ENCODE measurements at places on chromosomes 3 and 15.

- no peak for DNase-seq
These were observed 56.6 kb downstream of the CBLB start for GRCh38 chr3:105812194-105812586.

DNA sequence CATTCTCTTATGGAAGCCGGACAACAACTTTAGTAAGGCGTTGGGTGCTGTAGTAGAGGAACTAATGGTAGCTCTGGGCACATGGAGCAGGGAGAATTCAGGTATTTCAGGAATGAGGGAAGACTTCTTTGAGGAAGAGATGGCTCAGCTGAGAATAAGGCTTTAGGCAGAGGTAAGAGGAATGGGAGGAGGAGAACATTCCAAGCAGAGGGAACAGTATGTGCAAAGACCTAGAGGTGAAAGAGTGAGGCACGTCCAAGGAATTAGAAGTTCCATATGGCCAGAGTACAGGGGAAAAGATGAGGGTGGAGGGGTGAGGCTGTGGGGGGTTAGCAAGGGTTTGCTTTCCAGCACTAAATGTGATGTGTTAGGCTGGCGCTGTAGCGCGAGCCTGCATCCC lies 1.6 kb upstream of the SV2B start:
- no peak for DNase-seq

DNA sequence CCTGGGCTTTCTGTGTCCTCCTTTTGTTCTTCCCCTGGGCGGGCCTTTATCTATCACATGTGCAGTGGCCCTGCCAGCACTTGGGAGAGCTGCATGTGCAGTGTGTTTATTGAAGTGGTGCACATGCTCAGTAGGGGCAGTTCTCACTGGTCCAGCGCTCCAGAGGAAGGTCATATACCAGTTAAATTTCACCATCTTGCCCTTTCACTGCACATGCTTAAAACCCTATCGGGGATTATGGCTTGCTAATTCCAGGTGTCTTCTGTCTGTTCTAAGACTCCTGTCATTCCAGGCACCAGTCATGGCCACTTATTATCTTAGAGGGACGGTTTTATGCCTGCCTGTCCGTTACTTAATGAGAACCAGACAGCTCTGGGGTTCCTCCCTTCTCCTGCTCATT lies 52.2 kb downstream of the ROPN1B start:
- DNase-seq, result no peak

GRCh38 chr15:70269991-70270751 lies 172.5 kb upstream of the TLE3 start:
- no peak for DNase-seq

DNA sequence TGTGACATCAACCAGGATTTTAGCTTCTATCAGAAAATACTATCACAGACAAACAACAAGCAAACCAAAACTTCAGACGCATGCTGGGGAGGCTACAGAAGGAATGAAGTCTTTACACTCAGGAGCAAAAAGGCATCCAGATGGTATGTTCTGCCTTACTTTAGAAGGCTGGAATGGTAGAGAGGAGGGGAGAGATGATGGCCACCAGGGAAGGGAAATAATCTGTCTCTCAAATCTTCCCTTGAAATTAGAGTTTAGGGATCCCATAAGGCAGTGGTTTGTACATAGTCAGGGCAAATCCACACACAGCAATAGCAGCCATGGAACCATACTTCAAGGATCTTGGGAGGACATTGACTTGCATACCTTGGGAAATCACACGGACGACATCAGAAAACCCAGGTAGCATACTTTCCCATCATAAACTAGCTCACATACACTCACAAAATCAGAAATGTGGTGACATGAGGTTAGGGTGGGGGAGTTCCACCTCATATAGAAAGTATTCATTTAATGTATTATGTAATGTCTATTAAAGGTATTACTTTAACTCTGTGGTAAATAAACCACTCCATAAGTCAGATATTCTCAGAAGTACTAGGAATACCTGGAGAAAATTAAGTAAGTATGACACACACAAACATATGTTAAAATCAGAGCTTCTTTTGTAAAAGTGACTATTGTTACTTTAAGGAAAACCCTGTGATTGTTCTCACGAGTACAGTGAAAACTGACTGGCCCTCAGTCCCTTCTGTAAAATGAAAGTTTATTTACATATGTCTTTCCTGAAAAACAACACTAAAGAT lies 9.4 kb downstream of the BTLA start:
- DNase-seq, result no peak

- DNase-seq, result no peak
These were observed 20.7 kb downstream of the CPNE4 start for GRCh38 chr3:132014105-132014504.

GRCh38 chr3:27584874-27585273 lies 100.7 kb upstream of the SLC4A7 start:
- DNase-seq, result no peak

- no peak for DNase-seq
These were observed 866.3 kb upstream of the GBE1 start for GRCh38 chr3:82627733-82628132.

DNA sequence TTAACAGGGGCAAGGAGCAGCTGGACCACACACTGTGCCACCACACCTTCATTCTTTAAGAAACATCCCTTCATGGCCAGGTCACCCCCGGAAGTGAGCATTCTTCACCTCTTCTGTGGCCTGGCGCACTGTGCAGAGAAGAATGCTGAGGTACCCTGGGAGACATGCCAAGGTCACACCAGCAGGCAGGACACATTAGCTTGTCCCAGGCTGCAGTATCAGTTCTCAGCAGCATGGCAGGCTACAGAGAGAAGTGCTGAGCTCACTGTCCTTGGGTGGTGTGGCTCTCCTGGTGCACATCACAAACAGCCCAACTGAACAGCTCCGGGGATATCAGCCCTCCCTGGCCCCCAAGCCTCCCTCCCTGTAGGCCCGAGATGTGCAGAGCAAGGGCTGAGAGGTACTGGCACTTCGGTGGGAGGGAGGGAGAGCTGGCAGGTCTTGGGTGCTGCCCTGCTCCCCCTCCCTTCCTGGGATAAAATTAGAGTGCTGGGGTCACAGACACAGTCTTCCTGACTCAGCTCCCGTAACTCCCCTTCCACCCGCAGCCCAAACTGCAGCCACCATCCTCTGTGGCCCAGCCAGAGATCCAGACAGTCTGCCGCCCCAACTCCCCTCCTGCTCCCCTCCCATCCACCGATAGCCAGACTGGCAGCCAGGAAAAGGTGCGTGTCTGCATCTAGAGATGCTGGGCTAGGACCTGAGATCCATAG lies 13.4 kb downstream of the SEMA7A start:
- DNase-seq, result no peak

DNA sequence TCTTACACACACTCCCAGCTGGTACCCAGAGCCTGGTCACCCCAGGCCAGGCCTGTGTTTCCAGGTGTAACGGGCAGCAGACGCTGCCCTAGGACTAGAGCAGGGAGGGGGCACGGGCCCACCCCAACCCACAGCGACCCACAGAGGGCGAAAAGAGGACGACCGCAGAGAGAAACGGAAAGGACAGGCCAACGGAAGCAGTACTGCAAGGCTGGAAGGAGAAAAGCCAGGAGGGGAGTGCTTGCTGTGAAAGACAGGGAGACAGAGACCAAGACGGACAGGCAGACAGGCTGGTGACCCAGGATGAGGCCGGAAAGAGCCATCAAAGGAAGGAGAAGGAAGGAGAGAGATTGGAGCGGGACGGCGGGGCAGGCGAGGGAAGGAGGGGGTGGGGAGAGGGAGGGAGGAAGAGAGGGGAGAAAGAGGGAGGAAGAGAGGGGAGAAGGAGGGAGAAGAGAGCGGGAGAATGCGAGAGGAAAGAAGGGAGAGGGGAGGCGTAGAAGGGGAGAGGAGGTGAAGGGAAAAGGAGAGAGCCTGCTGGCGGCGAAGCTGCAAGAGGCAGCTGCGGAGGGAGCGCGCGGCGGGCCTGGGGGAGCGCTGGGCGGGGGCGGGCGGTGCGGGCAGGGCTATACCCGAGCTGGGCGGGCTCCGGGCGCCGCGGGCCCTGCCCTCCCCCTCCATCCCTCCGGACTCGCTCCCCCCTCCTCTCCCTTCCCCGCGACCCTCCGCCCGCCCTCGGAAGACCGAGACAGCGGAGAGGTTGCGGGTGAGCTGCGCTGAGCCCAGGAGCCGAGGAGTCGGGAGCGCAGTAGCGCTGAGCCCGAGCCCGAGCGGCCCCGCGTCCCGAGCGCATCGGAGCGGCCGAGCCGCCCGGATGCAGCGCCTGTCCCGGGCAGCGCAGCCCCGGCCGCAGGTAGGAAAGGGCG lies at the start of gene SLC6A1:
SLC6A1 (plus strand) TSS at position 732 of the 926 bp plus-strand sequence. CDS start 24,464 bp downstream, outside the sequence.
- DNase-seq, result no peak

- no peak for DNase-seq
These were observed 14.4 kb downstream of the ABHD17C start for GRCh38 chr15:80709542-80709941.
